ENCODE measurements at places on chromosomes 7 and 10.

DNA sequence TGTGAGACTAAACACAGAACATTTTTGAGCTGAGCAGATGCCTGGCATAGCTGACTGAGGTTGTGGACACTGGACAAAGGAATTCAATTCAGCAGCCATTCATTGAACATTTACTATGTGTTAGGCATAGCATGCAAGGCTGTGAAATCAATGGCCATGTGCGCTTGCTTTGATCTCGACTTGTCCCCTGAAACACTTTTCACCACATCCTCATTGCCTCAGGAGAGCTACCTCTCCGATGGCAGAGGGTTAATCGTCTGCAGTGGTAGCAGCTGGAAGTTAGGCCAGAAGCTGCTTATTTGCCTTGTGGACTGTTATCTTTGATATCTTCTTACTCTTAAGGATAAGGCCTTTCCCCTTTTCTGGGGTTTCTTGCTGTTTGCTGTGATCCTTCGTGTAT, 297.8 kb downstream of the AUTS2 start:
- no peak for DNase-seq

DNA sequence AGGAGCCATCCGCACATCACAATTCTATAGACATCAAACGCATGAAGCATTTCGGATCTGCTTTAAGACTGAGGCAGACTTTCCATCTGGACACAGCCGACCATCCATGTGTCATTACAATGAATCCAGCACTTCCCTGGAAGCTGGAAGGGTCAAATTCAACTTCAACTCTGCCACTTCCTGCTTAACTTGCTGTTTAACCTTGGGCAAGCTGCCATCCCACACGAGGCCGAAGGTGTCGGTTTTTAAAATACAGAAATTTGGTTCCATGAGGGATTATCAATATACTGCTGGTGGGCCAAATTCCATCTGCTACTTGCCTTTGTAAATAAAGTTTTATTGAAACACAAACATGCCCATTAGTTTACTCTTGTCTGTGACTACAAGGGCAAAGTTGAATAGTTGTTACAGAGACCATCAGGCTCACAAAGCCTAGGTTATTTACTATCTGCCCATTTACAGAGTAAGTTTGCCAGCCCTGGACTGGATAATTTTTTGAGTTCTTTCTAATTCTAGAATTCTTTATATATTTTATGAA, 134.6 kb downstream of the FAM204A start:
- DNase-seq: peak; percentile 20

GRCh38 chr7:101772508-101773211, 44.8 kb upstream of the CUX1 start:
- DNase-seq: no peak

DNA sequence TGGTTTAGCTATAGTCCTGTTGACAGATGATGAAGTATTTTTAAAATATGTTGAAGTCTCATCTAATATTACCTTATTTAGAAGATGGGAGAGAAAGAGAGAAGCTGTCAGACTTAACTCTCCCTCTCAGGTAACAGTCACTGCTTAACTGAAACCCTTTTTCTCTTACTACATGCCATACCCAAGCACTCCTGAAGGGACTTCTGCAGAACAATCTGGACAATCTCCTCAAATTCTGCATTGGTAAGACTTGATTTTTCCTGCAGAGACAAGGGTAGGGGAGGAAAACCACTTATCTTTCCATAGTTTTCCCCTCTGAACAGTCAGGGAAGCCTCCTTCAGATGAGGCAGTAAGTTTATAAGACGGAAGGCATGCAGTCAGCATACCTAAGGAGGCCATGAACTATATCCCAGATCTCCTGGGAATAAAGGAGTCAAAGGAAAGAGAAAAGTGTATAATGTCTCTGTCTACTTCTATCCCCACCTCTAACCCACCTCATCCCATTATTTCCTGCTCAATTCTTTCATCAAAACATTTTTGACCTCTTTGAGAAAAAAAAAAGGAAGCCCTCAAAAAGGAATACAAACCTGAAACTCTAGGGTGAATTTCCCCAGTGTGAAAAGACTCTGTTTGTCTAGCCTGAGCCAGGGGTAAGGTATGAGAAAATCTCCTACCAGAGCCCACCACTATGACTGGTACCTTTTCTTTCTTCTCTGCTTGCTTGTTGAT, 9.4 kb downstream of the ZCWPW1 start:
- DNase-seq: no peak

DNA sequence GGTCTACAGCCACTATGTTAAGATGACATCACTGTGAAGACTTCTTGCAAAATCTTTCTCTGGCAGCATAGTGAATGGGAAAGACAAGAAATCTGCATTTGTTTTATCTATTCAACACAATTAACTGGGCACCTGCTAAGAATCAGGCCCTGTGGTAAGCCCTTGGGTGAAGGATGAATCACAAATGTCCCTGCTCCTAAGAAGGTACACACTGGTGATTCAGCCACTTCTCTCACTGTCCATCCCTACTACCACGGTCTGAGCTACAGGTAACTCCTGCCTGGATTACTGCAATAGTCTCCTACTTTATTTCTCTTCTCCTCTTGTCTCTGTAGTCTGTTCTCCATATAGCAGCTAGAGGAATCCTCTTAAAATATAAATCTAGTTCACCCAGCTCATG, 116.1 kb downstream of the HIBADH start:
- no peak for DNase-seq

DNA sequence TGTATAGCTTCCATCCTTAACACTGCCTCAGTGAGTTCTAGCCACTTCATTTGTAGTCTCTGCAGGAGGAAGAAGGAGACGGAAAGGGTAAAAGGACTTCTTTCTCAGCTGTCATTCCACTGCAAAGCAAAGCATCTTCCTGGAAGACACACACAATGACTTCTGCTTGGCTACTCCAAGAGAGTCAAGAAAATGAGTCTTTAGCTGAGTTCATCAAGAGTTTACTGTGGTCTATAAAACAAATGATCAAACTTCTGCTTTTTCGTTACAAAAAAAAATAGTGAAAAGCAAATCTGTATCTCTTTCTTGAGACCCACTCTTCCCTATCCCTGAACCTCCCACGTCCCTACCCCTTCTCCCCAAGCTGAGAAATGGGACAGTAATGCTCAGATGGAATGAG, 205.0 kb upstream of the AHR start:
- DNase-seq: no peak

- no peak for DNase-seq
Measured at GRCh38 chr7:8778459-8778858, 345.1 kb downstream of the NXPH1 start.

- DNase-seq: no peak
Measured at GRCh38 chr10:120744040-120744439, 107.1 kb upstream of the WDR11 start.

DNA sequence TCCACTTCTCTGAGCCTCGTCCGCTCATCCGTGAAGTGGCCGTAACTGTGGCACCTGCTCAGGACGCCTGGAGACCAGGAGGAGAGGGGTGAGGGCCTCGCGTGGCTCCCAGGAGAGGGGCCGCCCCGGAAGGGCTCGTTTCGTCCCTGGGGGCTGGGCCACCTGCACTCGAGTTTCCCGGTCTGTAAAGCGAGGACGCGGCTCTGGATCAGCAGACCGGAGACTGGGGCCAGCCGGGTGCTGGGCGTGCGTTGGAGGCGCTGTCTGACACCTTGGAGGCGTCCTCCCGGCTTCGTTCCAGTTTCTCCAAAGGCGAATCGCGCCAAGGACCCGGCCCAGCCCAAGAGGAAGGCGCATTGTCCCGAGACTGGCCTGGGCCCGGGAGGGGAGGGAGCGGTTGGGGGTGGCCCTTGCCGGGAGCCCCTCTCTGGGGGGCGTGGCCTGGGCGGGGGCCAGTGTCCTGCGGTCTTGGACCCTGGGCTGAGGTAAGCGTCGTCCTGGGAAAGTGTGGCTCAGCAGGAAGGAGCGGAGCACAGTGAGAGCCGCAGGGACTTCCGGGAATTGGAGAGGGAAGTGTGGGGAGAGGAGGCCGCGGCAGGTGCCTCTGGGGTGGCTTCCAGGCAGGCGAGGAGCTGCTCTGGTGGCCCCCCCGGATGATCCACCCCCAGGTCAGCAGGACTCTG, 89.6 kb downstream of the FOXL3 start:
- no peak for DNase-seq

Measured in HepG2 (cell line).